Body of pancreas (tissue), 4 donors: ENCODE measurements at places on chromosomes 12 and 14. TPM values are rescaled to one million over a fixed set of nuclear protein-coding genes. Genes with fewer than 3 reads are reported as not detected.

Gene SERPINA5
- 101 TPM for total RNA-seq

Gene RHEBL1
- not detected for total RNA-seq

Gene MYF6
- total RNA-seq = not detected

Gene ANKS1B
- total RNA-seq = 2.1 TPM

Gene AP5M1
- total RNA-seq = 12.2 TPM

Gene BCL7A
- total RNA-seq = 25.2 TPM

Gene GPRC5D
- total RNA-seq = not detected

Gene ADAM21
- total RNA-seq = 0.52 TPM
